ENCODE measurements at places on chromosomes 16 and 17.

DNA sequence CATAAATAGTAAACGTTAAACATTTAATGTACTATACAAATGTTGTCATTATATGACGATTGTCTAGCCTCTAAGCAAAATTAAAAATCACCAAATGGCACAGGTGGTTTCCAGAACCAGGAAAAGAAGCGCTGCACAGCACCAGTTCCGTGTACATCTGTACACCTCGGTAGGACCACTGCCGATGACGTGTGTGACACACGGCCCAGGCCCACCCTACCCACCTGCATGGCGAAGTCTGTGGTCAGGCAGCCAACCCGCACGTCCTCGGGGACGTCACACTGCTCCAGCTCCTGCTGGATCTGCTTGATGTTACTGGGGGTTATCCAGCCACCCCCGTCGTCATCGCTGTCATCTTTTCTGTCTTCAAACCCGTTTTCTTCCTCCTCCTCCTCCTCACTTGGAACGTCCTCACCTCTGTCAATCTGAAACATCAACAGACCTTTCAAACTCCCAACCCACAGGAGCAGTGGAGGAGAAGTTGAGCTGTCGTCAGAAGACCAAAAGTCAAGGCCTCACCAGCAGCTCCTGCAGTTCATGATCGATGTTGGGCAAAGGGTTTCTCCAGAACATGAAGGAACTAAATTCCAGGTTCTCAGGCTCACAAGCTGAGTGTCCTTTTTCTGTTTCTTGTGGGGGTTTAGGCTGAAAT lies 5.9 kb downstream of the NOB1 start:
- DNase-seq, result no peak

DNA sequence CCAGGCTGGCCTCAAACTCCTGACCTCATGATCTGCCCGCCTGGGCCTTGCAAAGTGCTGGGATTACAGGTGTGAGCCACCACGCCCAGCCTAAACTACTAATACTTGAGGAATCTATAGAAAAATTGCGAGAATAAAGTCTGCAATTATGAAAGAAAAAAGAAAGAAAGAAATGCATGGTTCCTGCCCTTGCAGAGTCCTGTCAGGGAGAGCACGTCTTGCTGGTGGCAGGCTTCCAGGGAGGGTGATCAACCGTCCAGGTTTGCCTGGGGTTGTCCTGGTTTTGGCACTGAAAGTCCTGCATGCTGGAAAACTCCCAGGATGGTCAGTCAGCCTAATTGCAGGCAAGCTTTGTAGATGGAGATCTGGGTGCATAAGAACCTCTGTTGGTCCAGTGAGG lies 21.5 kb upstream of the KIFC3 start:
- DNase-seq, result no peak

DNA sequence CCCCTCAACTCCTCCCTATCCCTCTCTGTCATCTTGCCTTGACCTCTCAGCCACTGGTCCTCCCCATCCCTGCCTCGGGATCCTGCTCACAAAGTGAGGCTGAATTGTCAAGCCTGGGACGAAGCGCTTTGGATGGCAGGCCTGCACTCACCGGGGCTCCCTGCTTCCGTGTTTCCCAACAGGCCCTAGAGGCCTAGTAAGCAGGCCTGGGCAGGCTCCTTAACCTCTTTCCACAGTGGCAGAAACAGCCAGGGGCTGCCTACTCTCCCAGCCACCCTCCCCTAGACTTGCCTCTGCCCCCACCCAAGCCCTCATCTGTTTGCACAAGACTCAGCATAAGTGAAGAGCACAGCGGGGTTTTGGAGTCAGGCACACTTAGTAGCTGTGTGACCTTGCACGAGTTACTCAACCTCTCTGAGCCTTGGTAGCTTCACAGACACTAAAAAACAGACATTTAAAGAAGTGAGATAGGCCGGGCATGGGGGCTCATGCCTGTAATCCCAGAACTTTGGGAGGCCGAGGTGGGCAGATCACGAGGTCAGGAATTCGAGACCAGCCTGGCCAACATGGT lies 5.0 kb upstream of the FADS6 start:
- DNase-seq, result no peak

- DNase-seq, result no peak
These were observed 2172.0 kb downstream of the TP53TG3F start for GRCh38 chr16:35631261-35631945.

DNA sequence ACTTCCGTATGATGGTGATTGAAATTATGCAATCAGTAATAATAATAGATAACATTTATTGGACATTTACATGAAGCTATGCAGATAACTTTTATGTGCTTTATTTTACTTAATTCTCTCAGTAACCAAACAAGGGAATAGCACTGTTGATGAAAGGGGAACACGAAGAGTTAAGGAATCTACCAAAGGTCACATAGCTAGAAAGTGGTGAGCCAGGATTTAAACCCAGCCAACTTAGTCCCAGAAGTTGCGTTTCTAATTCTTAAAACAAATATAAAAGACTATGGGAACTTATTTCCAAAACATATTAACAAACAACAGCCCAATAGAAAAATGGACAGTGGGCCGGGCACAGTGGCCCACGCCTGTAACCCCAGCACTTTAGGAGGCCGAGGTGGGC lies 9.7 kb downstream of the SPNS3 start:
- DNase-seq, result no peak

DNA sequence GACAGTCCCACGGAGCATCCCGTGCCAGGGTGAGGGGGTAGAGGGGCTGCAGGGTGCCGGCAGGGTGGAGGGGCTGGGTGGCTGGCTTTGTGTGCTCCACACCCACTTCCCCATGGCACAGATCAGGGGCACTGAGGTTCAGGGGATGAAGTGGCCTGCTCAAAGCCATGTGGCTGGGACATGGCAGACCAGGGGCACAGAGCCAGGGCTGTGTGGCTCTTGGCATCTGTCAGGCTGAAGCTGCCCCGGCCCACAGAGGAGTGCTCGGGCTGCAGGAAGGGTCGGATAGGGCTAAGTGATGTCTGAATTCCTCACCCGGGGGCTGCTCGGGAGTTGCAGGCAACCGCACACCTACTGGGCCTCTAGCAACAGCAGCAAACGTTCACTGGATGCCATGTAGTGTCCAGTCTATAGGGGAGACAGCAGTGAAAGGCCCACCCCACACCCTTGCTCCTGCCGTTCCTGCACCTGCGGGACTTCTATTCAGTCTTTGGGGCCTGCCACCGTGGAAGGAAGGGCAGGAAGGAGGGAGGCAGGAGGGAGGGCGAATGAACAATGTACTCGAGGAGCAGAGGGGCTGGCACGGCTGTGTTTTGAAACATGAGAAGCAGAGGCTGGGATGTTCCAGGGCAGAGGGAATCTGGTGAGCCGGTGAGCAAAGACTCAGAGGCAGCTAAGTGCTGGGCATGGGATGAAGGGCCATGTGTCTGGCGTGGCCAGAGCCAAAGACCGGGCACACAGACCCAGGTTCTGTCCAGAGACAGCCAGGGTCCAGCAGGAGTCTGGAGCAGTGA lies 15.1 kb downstream of the SLC5A10 start:
- no peak for DNase-seq

GRCh38 chr16:12228602-12229499 lies 252.3 kb downstream of the SNX29 start:
- no peak for DNase-seq

GRCh38 chr17:30927756-30928155 lies 6.0 kb downstream of the ADAP2 start:
- DNase-seq, result no peak

DNA sequence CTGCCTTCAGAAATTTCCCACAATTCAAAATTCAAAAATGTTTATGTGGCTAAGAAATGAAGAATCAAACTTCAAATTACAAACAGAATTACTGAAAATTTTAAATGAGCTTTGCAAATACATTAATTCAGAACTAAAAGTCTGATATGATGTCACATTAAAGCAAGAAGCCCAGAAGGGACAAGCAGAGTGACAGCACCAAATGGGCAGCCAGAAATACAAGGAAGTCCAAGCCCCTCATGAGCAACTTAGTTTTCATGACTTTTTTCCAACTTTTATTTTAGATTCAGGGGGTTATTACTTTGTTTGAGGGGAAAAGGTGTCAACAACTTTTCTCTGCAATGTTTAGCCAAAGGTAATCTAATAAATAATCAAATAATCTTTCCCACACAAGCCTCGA lies 21.5 kb downstream of the UBE2G1 start:
- no peak for DNase-seq

DNA sequence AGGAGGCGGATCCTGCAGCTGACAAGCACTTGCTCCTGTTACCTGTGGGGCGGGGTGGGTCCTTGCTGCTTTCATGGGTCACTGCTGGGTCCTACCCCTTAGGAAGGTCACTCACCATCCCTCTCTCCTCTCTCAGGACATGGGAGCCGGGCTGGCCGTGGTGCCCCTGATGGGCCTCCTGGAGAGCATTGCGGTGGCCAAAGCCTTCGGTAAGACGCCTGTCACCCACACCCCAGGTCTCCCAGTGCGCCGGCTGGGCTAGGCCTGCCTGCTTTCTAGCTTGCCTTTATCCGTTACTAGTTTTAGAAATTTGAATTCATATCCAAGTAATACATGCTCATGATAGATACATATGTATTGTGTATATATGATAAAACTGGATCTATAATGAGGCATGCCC lies 17.2 kb downstream of the SLC26A11 start:
- no peak for DNase-seq

GRCh38 chr16:80463326-80463725 lies 77.5 kb upstream of the DYNLRB2 start:
- no peak for DNase-seq

DNA sequence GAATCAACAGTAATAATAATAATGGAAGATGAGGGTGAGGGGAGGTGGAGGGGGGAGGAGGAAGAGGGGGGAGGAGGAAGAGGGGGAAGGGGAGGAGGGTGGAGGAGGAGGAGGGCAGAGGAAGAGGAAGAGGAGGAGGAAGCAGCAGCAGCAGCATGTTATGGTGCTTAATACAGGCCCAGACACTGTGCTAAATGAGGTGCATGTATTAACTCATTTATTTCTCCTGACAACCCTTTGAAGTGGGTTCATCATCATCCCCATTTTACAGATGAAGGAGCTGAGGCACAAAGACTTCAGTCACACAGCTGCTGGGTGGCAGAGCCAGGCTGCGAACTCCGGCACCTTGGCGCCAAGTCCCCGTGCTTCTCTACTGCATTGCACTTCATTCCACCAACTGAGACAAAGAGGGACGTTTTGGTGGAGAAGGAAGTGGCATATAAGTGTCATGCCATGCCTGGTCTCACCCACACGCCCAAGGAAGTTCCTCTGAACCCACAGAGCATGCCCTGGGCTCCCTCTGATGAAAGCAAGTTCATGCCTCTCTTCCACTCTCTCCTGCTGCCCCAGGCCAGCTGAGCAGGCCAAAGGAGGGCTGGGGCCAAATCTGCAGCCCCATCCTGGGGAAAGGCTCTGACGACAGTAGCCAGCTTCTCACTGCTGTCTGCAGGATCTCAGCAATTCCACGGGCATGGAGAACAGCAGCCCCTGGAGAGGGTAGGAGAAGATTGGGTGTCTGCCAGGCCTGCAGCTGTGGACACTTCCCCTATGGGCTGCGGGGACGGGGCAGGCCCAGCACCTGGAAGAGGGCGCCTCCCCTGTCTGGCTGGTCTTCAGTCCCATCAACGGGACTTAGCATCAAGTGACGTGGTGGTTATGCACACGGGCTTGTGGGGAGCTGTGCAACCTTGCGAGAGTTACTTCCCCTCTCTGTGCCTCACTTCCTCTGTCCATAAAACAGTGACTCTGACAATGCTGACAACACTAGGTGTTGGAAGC lies 21.8 kb downstream of the XYLT1 start:
- DNase-seq, result no peak

- no peak for DNase-seq
These were observed 296.9 kb downstream of the ZFHX3 start for GRCh38 chr16:72751076-72751475.

DNA sequence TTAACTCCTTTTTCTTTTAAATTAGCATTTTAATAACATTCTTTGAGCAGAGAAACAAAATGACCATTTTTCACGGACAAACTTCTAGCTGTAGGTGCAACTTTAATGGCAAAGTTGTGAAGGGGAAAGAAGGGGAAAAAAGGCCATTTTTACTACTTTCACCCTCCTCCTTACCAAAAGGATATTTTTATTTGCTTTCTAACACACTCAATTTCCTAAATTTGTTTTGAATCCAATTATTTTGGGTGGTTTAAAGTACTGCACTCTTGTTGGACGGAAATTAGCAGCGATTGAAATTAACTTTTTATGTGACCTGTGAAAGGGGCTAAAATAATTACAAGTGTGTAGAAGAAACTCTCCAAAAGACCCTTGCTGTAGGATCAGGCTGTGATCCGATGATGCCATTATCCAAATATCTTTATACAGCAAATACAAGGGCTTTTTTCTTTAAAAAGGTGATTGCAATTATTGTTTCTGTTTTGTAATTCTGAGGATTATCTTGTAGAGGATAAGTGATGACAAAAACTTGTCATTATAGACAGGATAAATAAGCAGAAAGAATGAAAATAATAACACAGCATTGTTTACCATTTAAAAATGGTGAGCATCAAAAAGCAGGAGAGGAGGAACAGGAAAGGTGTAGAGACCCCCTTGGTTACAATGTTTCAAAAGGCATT lies 42.4 kb downstream of the SNX11 start:
- no peak for DNase-seq

DNA sequence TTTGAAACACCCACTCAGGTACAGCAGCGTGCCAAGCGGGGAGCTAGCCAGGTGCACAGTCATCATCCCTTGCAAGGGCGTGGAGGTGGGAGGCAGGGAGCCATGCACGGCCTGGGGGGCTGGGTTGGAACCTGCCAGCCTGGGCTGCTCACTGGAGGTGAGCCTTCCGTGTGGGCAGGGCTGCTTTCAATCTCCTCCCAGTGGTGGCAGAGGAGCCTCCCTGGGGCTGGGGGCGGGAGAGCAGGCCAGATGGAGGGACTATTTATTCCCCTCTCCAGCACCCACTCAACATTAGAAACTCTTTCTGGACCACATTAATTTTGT lies 90.3 kb downstream of the KATNIP start:
- DNase-seq, result no peak

DNA sequence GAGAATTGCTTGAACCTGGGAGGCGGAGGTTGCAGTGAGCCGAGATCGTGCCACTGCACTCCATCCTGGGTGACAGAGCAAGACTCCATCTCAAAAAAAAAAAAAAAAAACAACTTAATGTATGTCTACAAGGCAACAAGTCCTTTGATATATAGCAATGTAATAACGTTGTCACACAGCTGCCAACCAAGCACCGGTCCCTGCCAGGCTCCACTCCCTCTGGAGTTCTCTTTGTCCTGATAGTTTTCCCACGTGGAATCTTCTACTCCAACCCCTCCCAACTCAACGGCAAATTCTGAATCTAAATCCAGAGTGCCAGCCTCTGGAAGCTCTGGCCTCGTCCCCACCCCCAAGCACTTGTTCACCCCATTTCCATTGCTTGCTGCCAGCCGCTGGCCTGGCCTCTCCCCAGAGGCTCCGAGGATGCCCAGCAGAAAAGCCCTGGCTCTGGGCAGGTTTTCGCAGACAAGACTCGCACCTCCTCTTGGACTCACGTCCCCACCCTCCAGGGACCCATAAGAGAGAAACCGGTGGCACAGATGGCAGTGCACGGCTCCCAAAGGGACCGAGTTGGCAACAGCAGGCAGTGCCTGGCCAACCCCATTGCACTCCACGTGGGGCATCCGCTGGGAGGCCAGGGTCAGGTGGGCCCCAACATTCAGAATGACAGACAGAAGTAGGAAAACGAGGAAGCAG lies 15.9 kb upstream of the CBX2 start:
- DNase-seq, result no peak

GRCh38 chr16:13036600-13036999 lies 135.2 kb downstream of the SHISA9 start:
- DNase-seq, result no peak

GRCh38 chr17:16352667-16353316 lies 477 bp downstream of the CENPV start:
- DNase-seq, result no peak

Measured in NCI-H1048 (cell line).